ENCODE measurements at places on chromosomes 16 and 17.
A peak's percentile ranks its signal among the peaks of the same experiment; 100 is the strongest.

GRCh38 chr17:50269477-50270434, 4.5 kb upstream of the TMEM92 start:
- peak; percentile 66 for DNase-seq

- DNase-seq: no peak
Measured at GRCh38 chr16:77790912-77791311, 2.5 kb downstream of the VAT1L start.

DNA sequence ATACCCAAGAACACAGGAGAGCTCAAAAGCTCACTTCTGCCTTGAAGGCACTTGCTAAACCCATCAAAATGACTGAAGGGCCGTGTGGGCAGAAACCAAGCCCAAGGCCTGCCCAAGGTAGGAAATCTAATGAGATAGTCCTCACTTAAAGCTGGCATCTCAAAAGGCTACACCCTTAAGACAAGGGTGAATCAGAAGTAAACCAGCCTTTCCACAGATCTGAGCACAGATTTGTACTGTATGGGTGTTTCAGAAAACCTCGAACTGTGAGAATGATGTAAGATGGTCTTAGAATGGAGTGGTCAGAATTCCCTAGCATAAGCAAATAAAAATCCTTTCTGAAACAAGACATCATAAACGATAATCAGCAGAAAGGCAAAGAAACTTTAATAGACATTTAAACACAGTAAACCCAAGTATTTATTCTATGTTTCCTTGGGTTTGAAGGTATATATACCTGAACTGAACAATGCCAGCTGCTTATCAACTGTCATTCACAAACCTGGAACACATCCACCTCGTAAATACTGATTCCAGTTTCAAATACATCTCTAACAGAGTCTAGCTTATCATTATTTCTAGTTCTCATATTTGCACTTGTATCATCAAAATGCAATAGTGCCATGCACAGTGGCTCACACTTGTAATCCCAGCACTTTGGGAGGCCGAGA, 37.8 kb downstream of the GLG1 start:
- no peak for DNase-seq

DNA sequence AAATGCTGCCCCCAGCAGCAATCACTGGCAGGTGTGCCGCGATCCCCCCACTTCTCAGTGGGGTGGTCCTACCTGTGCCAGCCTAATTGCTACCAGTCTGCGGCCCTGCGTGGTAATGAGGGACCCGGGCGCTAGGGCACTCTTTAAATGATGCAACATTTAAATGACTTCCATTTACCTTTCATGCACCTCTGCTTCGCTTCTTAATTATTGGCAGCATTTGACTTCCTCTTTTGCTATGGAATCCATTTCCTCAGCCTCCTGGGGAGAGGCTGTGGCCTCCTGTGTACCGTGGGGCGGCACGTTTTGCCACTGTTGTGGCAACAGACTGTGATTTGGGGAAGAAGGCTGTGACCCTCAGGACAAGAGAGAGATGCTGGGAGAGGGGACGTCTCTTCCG, 86.1 kb downstream of the RPA1 start:
- no peak for DNase-seq

DNA sequence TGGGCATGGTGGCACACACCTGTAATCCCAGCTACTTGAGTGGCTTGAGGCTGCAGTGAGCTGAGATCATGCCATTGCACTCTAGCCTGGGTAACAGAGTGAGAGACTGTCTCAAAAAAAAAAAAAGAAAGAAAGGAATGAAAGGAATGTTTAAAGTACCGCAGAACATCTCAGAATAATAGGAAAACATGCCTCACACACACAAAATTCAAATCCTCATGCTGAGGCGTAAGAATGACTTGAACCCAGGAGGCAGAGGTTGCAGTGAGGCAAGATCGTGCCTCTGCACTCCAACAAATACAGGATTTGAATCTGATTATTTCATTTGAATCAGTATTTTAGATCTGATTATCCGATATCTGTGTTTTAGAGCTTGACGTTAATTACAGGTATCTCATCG, 21.3 kb upstream of the GAA start:
- DNase-seq: no peak

DNA sequence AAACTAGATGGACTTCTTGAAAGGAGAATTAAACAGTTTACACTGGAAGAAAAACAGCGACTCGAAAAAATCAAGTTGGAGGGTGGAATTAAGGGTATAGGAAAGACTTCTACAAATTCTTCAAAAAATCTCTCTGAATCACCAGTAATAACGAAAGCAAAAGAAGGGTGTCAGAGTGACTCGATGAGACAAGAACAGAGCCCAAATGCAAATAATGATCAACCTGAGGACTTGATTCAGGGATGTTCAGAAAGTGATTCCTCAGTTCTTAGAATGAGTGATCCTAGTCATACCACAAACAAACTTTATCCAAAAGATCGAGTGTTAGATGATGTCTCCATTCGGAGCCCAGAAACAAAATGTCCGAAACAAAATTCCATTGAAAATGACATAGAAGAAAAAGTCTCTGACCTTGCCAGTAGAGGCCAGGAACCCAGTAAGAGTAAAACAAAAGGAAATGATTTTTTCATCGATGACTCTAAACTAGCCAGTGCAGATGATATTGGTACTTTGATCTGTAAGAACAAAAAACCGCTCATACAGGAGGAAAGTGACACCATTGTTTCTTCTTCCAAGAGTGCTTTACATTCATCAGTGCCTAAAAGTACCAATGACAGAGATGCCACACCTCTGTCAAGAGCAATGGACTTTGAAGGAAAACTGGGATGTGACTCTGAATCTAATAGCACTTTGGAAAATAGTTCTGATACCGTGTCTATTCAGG, 85.0 kb downstream of the C17orf58 start:
- DNase-seq: no peak
